PC-3 (cell line): ENCODE measurements at places on chromosomes 5 and 9.

GRCh38 chr5:50965654-50966375 is 299.4 kb downstream of the PARP8 start:
- DNase-seq = no peak

DNA sequence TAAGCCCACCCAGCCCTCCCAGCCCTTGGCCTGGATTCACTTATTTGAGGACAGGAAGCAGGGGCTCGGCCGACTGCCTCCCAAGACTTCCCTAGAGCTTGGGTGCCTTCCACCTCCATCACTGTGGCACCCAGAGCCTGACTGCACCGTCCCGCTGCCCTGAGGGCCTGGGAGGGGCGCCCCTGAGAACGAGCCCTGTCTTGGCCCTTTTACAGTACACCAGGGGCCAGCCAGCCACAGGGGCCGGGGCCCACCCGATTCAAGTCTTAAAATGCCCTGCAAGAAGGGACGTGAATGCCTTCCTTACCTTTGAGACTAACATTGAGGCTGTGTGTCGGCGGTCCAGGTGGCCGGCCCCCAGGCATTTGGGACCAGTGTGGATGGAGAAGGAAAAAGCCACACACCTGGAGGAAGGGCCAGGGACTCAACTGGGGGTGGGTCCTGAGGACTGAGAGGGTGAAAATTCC is 16.8 kb downstream of the FAM78A start:
- DNase-seq = no peak

GRCh38 chr5:11878814-11879213 is 25.4 kb downstream of the CTNND2 start:
- DNase-seq = no peak

GRCh38 chr5:143143973-143144372 is 259.5 kb downstream of the NR3C1 start:
- DNase-seq = peak; percentile 22

- no peak for DNase-seq
Measured at GRCh38 chr5:14172149-14172795, 29.1 kb downstream of the TRIO start.

DNA sequence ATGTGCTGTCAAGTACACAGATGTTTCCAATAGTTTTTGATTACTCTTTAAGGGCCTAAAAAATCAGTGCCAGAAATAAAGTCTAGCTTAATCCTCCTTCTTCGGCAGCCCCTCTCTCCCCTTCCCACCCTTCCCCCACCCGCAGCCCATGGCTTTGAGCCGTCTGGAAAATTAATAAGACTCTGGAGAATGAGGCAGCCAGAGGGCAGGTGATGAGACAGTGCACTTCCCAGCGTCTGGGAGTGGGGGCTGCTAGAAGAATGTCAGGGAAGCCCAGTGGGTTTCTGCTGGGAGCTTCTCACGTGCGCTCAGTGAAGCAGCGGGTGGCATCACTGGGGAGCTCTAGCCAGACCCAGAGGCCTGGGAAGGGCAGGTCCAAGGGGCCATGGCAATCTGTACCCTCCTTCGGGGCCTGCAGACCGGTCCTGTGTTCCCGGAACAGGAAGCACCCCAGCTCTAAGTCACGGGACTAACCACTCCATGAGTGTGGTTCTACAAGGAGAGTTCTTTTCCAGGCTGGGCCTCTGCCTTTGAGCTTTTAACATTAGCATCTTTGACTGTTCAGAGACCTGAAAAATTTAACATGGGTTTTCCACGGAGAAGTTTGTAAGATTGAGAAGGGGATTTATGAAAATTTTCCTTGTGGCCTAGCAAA is 164.8 kb upstream of the OTULINL start:
- no peak for DNase-seq

DNA sequence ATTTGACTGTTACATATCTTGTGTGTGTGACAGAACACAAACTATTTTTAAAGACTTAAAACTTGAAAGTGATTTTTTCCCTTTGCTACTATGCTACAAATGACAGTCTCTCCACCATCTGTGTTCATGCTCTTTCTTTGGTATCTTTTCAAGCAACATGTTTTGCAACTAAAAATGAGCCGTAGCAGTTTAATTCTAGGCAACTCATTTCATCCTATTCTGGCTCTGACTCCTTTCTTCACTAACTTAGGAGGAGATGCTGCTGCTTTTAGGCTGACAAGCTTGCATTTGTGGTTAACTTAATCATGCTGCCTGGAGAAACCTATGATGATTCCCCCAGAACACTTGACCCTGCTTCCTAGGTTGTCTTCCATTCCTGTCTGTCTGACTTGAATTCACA is 100.6 kb downstream of the HACD4 start:
- no peak for DNase-seq

DNA sequence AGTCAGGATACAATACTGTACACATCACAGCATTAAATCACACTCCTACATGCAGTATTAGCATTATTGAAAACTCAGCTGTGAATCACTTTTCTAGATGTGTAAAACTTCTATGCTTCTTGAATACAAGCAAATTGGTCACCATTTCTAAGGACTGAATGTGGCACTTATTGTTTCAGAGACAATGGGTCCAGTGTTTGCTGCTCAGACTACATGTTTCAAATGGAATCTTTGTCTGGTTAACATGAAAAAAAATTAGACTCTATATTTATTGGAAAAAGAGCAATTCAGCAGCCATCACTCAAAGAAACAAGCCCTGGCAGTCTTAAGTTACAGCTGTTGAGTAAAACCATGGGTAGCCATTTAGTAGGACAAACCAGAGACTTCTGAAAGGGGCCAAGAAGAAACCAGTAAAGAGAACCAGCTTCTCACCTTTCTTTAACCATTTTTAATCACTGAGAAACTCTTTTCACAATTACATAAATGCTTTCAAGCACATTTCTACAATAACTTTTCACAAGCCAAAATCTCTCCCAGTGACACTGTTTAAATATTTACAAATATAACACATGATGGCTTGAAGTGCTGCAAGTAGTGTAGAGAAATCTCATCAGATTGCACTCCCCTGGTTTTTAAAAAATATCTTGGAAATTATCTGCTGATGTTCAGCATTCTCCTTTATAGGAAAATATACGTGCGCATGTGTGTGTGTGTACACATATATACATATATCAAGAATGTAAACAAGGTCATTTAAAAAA is 35.2 kb downstream of the OR2K2 start:
- no peak for DNase-seq

- DNase-seq = no peak
Measured at GRCh38 chr5:14447958-14448911, 133.4 kb upstream of the OTULINL start.

DNA sequence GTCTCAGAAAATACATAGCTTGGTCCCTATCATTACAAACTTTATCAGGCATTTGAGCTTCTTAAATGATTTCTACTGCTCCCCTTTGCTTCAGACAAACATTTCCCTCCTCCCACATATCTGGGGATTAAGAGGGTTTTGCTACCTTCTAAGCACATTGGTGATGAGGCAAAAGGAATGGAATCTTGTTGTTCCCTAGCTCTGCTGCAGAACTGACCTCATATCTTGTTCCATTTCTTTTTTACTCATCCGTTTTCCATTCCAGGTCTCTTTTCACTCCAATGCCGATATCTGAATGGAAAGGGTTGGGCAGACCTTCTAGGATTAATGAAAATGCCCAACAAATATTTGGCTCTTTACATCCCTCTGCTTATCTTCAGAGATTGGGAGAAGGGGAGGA is 444.6 kb downstream of the ZNF608 start:
- DNase-seq = no peak

DNA sequence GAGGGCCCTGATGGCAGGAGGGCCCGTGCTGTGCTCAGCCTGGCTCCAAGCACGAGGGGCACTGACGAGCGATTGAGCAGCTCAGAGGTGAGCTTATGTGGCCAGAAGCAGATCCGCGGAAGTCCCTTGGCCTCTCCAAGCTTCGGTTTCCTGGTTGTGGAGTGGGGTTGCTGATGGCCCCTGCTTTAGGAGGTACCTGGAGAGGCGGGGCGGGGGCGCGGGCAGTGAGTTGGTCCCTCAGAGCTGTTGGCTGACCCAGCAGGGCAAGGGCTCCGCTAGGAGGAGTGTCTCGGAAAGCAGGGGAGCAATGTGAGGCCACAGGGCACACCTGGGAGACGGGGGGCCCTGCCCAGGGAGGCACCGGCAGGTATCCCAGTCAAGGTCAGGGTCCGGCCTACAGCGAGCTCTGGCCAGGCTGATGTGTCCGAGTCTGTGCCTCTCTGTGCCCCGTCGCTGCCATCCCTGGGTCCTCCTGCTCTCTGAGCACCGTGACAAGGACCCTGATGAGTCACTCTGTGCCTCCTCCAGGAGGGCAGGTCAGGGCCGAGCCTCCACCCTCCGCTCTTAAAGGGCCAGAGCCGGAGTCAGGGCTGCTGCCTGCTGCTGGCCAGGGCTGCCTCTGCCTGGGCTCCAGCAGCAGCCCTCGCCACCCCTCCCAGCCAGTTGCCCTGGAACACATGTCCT is 14.8 kb downstream of the NCS1 start:
- peak; percentile 75 for DNase-seq

DNA sequence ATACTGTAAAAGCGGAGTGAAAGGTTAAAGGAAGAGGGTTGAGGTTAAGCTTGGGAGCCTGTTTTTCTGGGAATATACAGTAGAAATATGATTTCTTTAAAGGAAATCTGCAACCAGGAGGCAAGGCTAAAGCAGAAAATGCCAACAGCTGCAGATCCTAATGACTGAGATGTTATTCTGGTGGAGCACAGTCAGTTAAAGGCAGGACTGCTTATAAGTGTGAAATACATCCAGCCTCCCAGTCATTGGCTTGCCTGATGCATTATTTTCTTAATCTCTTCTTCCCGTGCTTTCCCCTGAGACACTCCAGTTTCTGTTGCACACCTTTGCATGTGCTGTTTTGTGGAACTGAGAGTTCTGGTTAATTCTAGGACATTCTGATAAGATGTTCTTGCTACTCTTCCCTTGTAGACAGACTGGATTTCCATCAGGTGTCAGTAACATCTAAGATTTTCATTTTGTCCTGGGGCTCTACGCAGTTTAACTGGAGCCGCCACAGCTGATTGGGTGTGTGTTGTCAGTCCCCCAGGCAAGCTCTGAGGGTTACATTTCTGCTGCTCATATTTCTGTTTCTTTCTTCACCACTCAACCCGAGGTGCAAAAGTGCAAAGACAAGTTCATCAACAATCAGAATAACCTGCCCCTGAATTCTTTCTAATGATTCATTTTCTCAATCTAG is 44.4 kb downstream of the CAST start:
- no peak for DNase-seq

DNA sequence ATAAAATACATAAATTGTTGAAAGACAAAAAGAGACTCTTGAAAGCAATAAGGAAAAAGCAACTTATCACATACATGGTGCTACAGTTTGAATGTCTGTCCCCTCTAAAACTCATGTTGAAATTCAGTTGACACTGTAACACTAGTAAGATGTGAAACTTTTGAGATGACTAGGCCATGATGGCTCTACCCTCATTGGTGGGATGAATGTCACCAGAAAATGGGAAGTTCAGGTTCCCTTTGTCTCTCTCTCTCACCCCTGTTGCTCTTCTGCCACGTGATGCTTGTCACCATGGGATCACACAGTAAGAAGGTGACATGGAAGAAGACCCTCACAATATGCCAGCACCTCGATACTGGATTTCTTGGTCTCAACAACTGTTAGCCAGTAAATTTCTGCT is 50.3 kb upstream of the SPTLC1 start:
- DNase-seq = no peak

GRCh38 chr9:22147813-22148527 is 138.9 kb upstream of the CDKN2B start:
- DNase-seq = peak; percentile 77

- DNase-seq = no peak
Measured at GRCh38 chr5:92070786-92071185, 687.7 kb upstream of the ARRDC3 start.

DNA sequence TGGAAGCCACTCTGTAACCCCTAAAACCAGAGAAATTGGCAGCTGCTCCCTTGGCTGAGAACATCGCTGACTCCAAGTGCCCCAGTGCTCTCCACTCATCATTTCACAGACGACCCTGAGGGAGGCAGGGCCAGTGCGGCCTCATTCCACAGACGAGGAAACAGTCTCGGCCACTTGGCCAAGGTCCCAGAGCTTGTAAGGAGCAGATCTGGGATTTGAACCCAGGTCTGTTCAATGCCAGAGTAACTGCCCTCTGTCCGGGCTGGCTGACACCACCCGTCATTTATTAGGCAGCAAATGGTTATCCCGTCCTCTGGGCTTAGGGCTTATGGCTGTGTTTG is 19.9 kb upstream of the IER5L start:
- no peak for DNase-seq

DNA sequence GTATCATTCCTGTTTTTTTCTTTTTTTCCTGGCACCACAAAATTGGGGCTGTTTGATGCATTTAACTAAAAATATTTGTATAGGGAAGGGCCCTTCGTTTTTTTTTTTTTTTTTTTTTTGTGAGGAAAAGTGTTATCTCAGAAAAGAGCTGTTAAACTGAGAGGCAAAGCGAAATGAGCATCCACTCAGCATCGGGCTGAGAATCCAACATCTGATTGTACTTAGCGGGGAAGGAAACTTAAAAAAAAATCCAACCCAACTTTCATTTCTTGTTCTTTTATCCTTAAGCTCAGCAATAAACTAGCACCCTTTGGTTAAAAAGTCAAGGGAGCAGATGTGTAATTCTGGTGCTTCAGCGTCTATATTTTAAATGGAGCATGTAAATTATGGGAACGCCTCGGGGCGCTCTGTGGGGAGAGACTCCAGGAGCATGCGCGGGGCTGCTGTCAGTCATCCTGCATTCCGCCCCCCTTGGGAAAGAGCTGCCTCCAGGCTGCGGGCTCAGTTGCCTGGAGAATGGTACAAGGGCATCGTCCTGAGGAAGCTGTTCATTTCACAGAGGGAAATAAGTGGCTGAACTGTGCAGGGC is 33.3 kb downstream of the DMRT2 start:
- DNase-seq = peak; percentile 26

- peak; percentile 61 for DNase-seq
Measured at GRCh38 chr9:115694014-115694413, 459.6 kb upstream of the PAPPA start.

GRCh38 chr9:121735793-121736770 is 84.6 kb downstream of the DAB2IP start:
- no peak for DNase-seq

DNA sequence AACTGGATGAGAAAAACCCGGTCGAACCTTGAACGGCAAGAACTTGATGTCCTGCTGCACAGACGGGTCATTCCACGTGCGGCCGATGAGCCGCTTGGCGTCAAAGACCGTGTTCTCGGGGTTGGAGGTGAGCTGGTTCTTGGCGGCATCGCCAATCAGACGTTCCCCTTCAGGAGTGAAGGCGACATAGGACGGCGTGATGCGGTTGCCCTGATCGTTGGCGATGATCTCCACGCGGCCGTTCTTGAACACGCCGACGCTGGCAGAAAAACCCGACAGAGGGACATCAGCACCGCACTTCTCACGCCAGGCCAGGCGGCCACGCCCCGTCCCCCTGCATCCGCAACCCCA is 519 bp downstream of the HSPA5 start:
- DNase-seq = peak; percentile 22

- no peak for DNase-seq
Measured at GRCh38 chr5:72468606-72469005, 38.6 kb downstream of the ZNF366 start.

GRCh38 chr5:144422018-144422727 is 251.5 kb downstream of the KCTD16 start:
- DNase-seq = no peak

DNA sequence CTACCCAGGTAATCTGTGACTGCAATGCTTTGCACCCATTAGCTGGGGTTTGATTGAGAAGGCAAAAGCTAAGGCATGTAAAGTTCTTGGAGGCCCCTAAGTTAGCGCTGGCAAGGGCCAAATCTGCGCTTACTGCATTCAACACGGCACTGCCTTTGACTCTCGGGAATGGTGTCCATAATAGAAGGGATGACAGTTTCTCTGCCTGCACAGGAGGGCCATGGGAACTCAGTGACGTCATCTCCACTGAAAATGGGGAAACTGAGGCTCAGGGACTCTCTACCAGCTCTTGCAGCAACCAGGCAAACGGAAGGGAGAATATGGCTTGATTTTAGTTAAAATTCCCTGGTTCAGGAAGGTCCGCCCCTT is 487 bp downstream of the SPATA24 start:
- no peak for DNase-seq
